ENCODE measurements at places on chromosomes 4 and X.
A peak's percentile ranks its signal among the peaks of the same experiment; 100 is the strongest.

DNA sequence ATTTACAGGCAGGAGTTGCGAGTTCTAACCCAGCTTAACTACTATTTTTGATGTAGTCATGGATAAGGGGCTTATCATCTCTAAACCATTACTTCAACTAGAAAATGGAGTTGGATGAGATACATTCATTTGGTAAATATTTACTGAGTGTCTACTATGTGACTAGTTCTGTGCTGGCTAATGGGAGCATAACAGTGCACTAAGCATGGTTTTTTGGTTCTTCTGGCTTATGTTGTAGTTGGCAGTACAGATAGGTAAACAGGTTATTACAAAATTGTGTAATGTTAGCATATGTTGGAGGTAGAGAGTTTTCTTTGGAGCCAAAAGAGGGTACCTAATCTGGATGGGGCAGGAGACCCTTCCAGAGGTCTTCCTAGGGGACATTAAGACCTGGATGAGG, 25.8 kb upstream of the PI4K2B start:
- DNase-seq: no peak

- DNase-seq: peak; percentile 50
These were observed 9.2 kb downstream of the VSIG4 start for GRCh38 chrX:66030505-66031317.

DNA sequence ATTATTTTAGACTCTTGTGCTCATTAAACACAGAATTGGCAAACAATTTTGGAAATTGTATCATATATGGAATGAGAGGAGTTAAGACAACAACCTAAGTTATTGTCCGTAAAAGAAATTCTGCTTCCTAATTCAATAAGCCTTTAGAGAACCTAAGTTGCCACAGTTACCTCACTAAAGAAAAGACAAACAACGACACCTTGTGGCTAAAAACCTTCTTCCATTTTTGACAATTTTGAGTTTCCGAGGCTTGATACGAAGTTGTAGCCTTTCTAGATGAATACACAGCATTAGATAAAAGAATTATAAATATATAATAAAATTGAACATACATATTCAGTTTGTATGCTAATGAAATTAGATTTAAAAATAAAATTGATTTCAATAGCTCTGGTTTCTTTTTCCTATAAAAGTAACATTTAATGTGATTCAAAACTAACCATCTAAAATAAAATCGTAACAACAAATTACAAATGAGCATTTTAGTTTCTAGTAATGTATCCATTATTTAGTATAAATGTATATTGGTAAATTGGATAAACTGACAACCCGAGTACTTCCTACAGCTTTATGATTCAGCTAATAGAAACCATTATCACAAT, 275.1 kb downstream of the GPM6A start:
- peak; percentile 72 for DNase-seq

DNA sequence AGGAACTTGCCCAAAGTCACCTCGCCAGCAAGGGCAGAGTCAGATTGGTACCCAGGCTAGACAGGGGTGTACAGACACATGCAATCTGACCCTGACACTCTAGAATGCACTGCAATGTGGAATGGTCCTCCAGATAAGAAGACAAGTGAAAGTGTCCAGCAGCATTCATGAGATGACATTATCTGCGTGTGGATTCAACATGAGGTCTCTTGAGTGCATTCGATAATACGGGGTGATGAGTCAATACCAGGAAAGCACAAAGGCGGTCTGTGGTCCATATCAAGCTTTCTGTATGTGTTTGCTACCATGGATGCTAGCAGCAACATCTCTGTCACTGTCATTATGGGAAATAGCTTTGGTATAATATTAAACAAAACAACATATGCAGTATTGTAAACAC, 6.8 kb upstream of the XAGE3 start:
- no peak for DNase-seq

GRCh38 chr4:84821064-84821463, 145.4 kb downstream of the WDFY3 start:
- DNase-seq: no peak

DNA sequence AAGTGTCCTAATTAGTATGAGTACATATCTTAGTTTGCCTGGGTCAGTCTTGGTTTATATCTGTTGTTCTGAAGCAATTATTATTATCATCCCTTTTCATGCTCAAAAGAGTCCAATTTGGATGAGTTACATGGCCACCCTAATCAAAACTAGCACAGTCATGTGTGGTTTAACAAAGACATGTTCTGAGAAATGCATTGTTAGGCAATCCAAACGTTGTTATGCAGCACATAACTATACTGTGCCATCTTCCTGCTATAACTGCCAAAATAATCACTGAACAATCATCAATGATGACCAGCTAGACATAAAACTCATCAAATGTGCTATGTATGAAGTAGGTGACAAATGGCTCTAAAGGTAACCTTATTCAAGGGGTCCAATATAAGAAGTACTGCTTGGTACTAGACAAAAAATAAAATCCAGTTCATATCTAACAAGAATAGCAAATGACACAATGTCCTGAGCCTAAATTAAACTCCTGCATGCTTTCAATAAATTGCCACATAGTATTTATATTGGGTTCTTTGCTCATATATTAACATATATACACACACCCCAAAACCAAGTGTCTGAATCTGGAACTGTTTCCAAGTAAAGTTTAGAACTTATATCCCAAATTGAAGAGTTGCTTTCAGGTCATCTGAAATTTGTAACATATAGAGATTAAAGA, 41.9 kb downstream of the CNOT6L start:
- peak; percentile 36 for DNase-seq

- peak; percentile 31 for DNase-seq
These were observed 84.4 kb downstream of the PPARGC1A start for GRCh38 chr4:23805450-23805851.

GRCh38 chr4:8267077-8267476, 2.5 kb upstream of the HTRA3 start:
- DNase-seq: peak; percentile 81

Measured in MCF 10A (cell line).